ENCODE measurements at places on chromosomes 2 and 18.

- DNase-seq = no peak
Observed at GRCh38 chr18:23719634-23720201, 30.5 kb downstream of the LAMA3 start.

GRCh38 chr2:187542123-187542522 lies 12.1 kb downstream of the TFPI start:
- no peak for DNase-seq

- DNase-seq = no peak
Observed at GRCh38 chr2:168853471-168853870, 36.8 kb downstream of the SPC25 start.

DNA sequence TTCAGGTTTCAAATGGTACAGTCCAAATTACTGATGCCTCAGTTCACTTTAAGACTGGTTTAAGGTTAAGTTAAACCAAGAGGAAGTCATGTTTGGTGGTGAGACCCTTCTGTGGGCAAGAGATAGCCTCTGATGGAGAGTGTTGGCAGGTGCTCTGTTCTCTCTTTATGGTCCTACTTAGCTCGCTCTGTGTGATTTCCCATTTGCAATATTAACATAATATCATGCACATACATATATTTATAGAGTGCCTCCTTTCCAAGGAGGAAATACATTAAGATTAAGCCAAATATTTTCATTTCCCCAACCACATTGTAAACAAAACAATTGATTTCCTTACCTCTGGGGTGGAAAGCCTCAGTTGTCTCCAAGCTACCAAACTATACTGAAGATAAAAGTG lies 222.4 kb downstream of the PIK3C3 start:
- no peak for DNase-seq

GRCh38 chr2:47004905-47005495 lies 89.4 kb upstream of the MCFD2 start:
- DNase-seq = no peak

- DNase-seq = peak; percentile 25
Observed at GRCh38 chr2:55771612-55772011, 78.0 kb upstream of the PNPT1 start.

- DNase-seq = no peak
Observed at GRCh38 chr2:42238644-42239288, 69.6 kb downstream of the EML4 start.

Data from putamen (tissue), 1 donor.